ENCODE measurements at places on chromosomes 12 and 14. TPM values are rescaled to one million over a fixed set of nuclear protein-coding genes. Genes with fewer than 3 reads are reported as not detected.

Gene C12orf56
- 3.3 TPM for total RNA-seq

Gene TAPBPL
- total RNA-seq = 7.1 TPM

Gene PHETA1
- 9.0 TPM for total RNA-seq

Gene TOGARAM1
- total RNA-seq = 21.5 TPM
